ENCODE measurements at places on chromosomes 12 and 14. TPM values are rescaled to one million over a fixed set of nuclear protein-coding genes. Genes with fewer than 3 reads are reported as not detected.

The KRT73 gene
- 0.07 TPM for polyA plus RNA-seq

The FAM186B gene
- polyA plus RNA-seq: 0.67 TPM

The CPNE6 gene
- polyA plus RNA-seq: not detected

The CMA1 gene
- polyA plus RNA-seq: 0.90 TPM

The TMEM52B gene
- polyA plus RNA-seq: 0.06 TPM

The KLRD1 gene
- 0.42 TPM for polyA plus RNA-seq

The LRRC43 gene
- polyA plus RNA-seq: 0.22 TPM

The NT5DC3 gene
- 1.3 TPM for polyA plus RNA-seq
